ENCODE measurements at places on chromosomes 7 and 10. TPM values are rescaled to one million over a fixed set of nuclear protein-coding genes. Genes with fewer than 3 reads are reported as not detected.
A peak's percentile ranks its signal among the peaks of the same experiment; 100 is the strongest.

Gene ARL4A
- 17.1 TPM for polyA plus RNA-seq

Gene KCNIP2
- polyA plus RNA-seq = 0.41 TPM

DNA sequence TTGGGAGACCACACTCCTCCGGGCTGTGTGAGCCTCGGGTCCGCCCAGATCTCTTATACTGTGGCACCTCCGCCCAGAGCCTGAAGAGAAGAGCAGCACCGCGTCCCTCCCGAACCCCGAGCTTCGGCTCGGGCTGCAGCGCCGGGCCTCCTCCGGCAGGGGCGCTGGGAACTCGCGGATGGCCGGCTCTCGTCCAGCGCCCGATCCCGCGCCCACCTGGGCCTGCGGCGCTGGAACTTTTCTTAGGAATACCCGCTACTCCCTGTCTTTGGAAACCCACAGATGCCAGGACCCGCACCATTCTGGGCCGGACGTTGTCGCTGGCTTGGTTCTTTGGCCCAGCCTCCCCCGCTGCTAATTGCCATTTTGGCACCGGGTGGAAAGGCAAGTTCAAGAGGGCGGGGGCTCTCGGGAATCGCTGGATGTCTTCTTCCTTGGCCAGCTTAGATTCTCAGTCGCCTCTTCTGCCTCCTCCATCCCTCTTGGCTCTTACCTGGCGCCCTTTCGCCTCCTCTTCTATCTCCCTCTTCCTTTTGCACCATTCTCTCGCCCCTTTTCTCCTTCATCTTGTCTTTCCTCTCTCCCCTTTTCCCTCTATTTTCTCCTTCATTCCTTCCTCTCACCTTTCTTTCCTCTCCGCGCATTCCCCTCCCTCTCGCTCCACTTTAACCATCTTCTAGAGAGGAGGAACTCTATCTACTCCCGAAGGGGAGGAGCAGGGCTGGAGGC lies 2.1 kb upstream of the SORCS3 start:
- peaks cover 2% of the 10 kb centered on the region for H3K4me1 ChIP-seq
- DNase-seq = no peak
- H3K4me3 ChIP-seq = no peak overlapping the region
- no peak overlapping the region for H3K27ac ChIP-seq
- no peaks in the 10 kb centered on the region for H3K36me3 ChIP-seq
- H3K27me3 ChIP-seq = peaks cover 71% of the 10 kb centered on the region

GRCh38 chr10:132544744-132545658 lies 7.4 kb downstream of the INPP5A start:
- no peak overlapping the region for H3K4me3 ChIP-seq
- no peaks in the 10 kb centered on the region for H3K27me3 ChIP-seq

DNA sequence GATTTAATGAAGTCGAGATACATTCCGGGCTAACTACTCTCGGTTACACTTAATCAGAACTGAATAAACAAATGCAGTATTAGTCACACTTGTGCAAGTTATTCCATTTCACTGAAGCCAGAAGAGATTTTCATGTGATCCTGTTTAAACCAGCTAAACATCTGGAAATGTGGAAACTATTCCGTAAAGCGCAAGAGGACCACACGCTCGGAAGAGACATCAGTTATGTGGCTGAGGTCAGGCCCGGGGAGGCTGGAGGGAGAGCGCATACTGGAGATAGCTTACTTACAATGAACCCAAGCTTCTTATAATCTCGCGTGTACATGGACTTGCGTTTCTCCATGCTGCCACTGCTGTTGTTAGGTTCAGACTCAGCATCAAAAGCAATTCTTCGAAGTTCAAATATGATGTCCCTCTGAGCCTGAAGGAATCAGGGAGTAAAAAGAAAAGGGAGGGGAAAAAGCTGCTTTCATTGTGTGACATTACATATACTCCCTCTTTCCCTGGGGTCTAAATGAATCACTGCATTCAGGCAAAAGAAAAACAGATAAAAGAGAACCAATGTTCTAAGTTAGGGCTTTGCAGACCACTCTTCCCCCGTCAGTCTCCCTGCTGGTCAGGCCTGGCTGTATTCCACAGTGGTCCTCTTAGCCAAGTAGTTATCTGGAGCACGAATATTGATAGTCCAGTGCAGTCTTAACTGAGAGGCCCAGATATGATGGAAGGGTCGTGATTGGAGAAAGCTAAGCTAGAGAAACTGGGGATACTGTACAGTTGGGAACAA lies 237.4 kb downstream of the ELMO1 start:
- H3K36me3 ChIP-seq = no peaks in the 10 kb centered on the region
- no peaks in the 10 kb centered on the region for H3K4me1 ChIP-seq
- H3K27me3 ChIP-seq = no peaks in the 10 kb centered on the region
- no peak overlapping the region for H3K4me3 ChIP-seq

GRCh38 chr7:135386181-135386580 lies 123.7 kb downstream of the CNOT4 start:
- no peaks in the 10 kb centered on the region for H3K27me3 ChIP-seq
- peaks cover 3% of the 10 kb centered on the region for H3K4me1 ChIP-seq
- H3K4me3 ChIP-seq = no peak overlapping the region
- H3K36me3 ChIP-seq = no peaks in the 10 kb centered on the region

Gene H2BK1
- polyA plus RNA-seq = not detected

Gene CPN1
- not detected for polyA plus RNA-seq

- H3K27me3 ChIP-seq = no peaks in the 10 kb centered on the region
- no peak for DNase-seq
- peaks cover 37% of the 10 kb centered on the region for H3K36me3 ChIP-seq
- H3K4me1 ChIP-seq = peaks cover 15% of the 10 kb centered on the region
- no peak overlapping the region for H3K4me3 ChIP-seq
- H3K27ac ChIP-seq = no peak overlapping the region
Measured at GRCh38 chr7:100079024-100079560, 2.4 kb downstream of the ZNF3 start.

Gene ABHD11
- polyA plus RNA-seq = 15.2 TPM

- H3K36me3 ChIP-seq = no peaks in the 10 kb centered on the region
- no peak for DNase-seq
- no peaks in the 10 kb centered on the region for H3K27me3 ChIP-seq
- H3K4me1 ChIP-seq = peaks cover 4% of the 10 kb centered on the region
- H3K27ac ChIP-seq = no peak overlapping the region
Measured at GRCh38 chr7:24653316-24654085, 80.2 kb downstream of the PALS2 start.

Gene PHTF2
- 24.1 TPM for polyA plus RNA-seq

Gene SKIDA1
- polyA plus RNA-seq = 0.13 TPM

GRCh38 chr10:6864142-6864541 lies 284.1 kb upstream of the PRKCQ start:
- no peaks in the 10 kb centered on the region for H3K27me3 ChIP-seq
- H3K4me1 ChIP-seq = no peaks in the 10 kb centered on the region
- no peaks in the 10 kb centered on the region for H3K36me3 ChIP-seq
- no peak for DNase-seq
- H3K4me3 ChIP-seq = no peak overlapping the region

GRCh38 chr7:148535217-148535616 lies 55.3 kb upstream of the C7orf33 start:
- H3K4me1 ChIP-seq = peaks cover 9% of the 10 kb centered on the region
- no peaks in the 10 kb centered on the region for H3K36me3 ChIP-seq
- H3K4me3 ChIP-seq = peak overlapping the region; percentile 63
- peak; percentile 7 for DNase-seq

GRCh38 chr7:157466867-157467261 lies 130.1 kb downstream of the DNAJB6 start:
- H3K36me3 ChIP-seq = no peaks in the 10 kb centered on the region
- no peaks in the 10 kb centered on the region for H3K4me1 ChIP-seq
- H3K27me3 ChIP-seq = no peaks in the 10 kb centered on the region
- no peak overlapping the region for H3K4me3 ChIP-seq
- DNase-seq = no peak
- H3K27ac ChIP-seq = no peak overlapping the region

- H3K27me3 ChIP-seq = no peaks in the 10 kb centered on the region
- no peak for DNase-seq
Measured at GRCh38 chr7:90736968-90737939, 141.1 kb downstream of the CDK14 start.

GRCh38 chr7:49483142-49483541 lies 290.3 kb upstream of the VWC2 start:
- no peak for DNase-seq
- H3K27me3 ChIP-seq = no peaks in the 10 kb centered on the region
- H3K4me3 ChIP-seq = no peak overlapping the region
- H3K36me3 ChIP-seq = no peaks in the 10 kb centered on the region

DNA sequence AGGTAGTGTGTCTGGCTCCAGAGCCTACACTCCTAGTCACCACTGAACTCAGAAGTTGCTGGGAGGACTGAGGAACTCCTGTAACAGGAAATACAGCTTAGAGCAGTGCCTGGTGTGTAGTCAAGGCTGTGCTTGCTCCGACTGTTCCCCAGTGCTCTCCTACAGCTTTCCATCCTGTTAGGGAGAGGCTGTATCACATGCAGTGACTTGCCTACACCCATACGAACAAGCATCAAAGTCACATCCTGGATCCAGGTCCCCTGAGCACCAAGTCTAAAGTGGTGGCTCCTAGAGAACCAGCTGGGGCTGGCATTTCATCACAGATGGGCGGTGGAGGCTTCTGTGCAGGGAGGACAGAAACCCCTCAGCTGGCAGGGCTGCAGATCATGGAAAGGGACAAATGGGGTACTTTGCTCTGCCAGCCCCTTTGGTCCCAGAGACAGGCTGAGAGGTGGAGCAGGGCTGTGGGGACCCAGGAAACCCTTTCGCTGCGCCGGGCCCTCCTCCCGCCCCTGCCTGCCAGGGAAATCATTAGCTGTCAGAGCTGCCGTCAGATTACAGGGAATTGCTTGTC lies 7.7 kb downstream of the ASB10 start:
- no peaks in the 10 kb centered on the region for H3K4me1 ChIP-seq
- no peak overlapping the region for H3K27ac ChIP-seq
- DNase-seq = no peak
- no peaks in the 10 kb centered on the region for H3K36me3 ChIP-seq
- H3K4me3 ChIP-seq = no peak overlapping the region
- H3K27me3 ChIP-seq = peaks cover 19% of the 10 kb centered on the region

- no peaks in the 10 kb centered on the region for H3K36me3 ChIP-seq
- H3K4me3 ChIP-seq = peak overlapping the region; percentile 51
- DNase-seq = no peak
- peak overlapping the region; percentile 100 for H3K27ac ChIP-seq
- no peaks in the 10 kb centered on the region for H3K27me3 ChIP-seq
- H3K4me1 ChIP-seq = peaks cover 54% of the 10 kb centered on the region
Measured at GRCh38 chr10:3468919-3469638, 296.5 kb upstream of the PITRM1 start.

Gene TMUB1
- polyA plus RNA-seq = 22.3 TPM

Gene CNNM2
- polyA plus RNA-seq = 1.4 TPM

DNA sequence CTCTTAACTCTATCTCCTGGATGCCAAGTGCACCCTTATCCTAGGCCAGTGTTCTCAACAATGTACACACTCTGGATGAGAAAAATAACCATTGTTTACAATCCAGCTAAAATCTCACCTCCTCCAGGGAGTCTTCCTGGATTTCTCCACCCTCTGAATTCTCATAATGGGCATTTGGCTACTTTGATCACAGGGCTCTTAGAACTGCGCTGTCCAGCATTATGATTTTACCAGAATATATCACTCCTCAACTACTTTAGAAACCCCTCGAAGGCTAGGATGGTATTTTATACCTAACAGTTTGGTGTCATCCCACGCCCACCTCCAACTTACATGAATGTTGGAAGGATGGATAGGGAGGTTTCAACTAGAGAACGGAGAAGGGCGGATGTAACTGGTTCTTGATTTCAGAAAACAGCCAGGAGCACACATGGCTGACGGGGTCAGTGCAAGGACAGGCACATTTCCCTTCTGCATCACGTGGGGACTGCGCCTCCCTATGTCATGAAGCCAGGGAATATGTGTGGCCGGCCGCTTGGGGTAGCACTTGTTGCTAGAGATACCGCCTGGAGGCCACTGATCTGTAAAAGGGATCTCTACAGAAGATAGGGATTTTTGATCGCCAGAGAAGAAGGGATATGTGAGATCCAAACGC lies 1.2 kb upstream of the ATP6V0E2 start:
- peak overlapping the region; percentile 71 for H3K4me3 ChIP-seq
- no peaks in the 10 kb centered on the region for H3K27me3 ChIP-seq
- no peaks in the 10 kb centered on the region for H3K36me3 ChIP-seq
- peak; percentile 23 for DNase-seq
- peak overlapping the region; percentile 53 for H3K27ac ChIP-seq

DNA sequence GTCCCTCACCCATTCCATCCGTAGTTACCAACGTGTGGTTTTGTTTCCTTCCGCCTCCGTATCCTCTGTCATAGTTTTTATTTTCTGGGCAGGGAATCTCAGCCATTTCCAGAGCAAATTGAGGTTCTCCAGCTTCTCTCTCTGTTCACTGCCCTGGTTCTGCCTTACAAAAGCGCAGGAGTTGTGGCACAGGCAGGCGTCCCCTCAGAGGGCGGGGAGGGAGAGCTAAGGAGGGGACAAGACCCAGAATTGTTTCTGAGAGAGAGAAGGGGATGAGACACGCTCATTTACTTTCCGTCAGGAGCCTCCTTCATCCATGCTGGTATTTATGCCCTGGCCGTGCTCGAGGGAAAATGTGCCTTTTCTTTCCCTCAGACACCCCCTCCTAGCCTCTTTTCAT lies 71.0 kb downstream of the SH2D4B start:
- no peak overlapping the region for H3K27ac ChIP-seq
- H3K4me1 ChIP-seq = no peaks in the 10 kb centered on the region
- no peak overlapping the region for H3K4me3 ChIP-seq
- H3K36me3 ChIP-seq = no peaks in the 10 kb centered on the region
- no peak for DNase-seq
- H3K27me3 ChIP-seq = no peaks in the 10 kb centered on the region

Gene DNAJC2
- polyA plus RNA-seq = 17.6 TPM

DNA sequence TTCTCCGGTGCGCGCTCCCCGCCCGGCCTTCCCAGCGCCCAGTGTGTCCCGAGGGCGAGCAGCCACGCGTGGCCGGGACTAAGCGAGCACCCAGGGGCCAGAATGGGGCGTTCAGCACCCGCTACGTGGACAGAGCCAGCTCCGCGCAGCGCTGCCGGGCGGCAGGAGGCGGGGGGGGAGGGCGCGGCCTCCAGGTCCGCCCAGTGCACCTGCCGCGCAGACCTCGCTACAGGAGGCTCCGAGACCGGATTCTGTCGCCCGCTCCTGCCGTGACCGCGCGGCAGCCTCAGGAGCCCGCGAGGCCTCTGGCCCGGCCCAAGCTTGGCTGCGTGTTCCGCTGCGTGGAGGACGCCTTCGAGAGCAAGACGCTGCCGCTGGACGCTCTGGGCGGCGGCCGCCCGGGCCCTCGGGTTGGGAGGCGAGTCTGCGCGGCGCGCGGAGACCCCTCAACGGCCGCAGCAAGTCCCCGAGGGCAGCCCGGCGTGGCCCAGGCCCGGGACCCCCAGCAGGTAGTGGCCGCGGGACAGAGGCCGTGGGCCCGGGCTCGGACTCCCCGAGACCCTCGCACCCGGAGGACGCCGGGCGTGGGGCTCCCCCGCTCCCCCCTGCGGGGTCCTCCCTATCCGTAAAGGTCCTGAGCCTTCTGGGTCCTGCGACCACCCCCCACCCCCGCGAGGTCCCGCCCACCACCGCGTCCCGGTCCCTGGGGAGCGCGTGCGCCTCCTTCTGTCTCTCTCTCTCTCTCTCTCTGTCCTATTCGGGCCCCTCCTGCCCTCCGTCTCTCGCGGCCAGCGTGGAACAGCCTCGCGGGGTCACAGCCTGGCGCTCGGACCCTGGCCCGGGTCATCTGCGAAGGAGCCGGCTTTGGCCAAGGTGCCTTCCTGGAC lies 904 bp upstream of the DPYSL4 start:
- no peaks in the 10 kb centered on the region for H3K4me1 ChIP-seq
- no peaks in the 10 kb centered on the region for H3K36me3 ChIP-seq
- peaks cover 52% of the 10 kb centered on the region for H3K27me3 ChIP-seq
- no peak for DNase-seq
- no peak overlapping the region for H3K27ac ChIP-seq

- no peak overlapping the region for H3K27ac ChIP-seq
- H3K4me1 ChIP-seq = no peaks in the 10 kb centered on the region
- no peaks in the 10 kb centered on the region for H3K36me3 ChIP-seq
- DNase-seq = no peak
- no peak overlapping the region for H3K4me3 ChIP-seq
- H3K27me3 ChIP-seq = no peaks in the 10 kb centered on the region
Measured at GRCh38 chr7:134083766-134084487, 43.2 kb upstream of the LRGUK start.

Gene GIMAP6
- 0.09 TPM for polyA plus RNA-seq

Gene ITIH2
- polyA plus RNA-seq = not detected

Gene MYL10
- polyA plus RNA-seq = not detected
